ENCODE measurements at places on chromosomes 11 and 22. TPM values are rescaled to one million over a fixed set of nuclear protein-coding genes. Genes with fewer than 3 reads are reported as not detected.

- DNase-seq: no peak
Observed at GRCh38 chr11:69141742-69142141, 14.0 kb upstream of the SMIM38 start.

DNA sequence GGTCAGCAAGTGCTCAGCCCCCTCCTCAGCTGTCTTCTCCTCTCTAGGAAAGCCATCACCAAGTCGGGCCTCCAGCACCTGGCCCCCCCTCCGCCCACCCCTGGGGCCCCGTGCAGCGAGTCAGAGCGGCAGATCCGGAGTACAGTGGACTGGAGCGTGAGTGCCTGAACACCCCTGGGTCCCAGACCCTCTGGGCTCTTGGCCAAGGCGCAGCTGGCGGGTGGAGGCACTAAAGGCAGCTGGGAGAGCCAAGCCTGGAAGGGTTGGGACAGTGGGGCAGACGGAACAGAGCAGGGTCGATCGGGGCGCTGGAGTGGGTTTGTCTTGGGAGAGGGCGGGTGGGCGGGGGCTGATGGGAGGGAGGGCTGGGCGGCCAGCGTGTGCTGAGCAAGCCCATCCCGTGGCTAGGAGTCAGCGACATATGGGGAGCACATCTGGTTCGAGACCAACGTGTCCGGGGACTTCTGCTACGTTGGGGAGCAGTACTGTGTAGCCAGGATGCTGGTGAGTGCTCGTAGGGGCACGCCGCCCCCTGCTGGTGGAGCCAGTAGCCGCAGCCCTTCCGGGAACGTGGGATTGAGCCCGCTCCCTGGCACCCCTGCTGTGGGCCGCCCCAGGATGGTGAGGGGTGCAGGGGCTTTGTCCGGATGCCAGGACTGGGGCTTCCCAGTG, 14.1 kb upstream of the MDK start:
- no peak for DNase-seq

DNA sequence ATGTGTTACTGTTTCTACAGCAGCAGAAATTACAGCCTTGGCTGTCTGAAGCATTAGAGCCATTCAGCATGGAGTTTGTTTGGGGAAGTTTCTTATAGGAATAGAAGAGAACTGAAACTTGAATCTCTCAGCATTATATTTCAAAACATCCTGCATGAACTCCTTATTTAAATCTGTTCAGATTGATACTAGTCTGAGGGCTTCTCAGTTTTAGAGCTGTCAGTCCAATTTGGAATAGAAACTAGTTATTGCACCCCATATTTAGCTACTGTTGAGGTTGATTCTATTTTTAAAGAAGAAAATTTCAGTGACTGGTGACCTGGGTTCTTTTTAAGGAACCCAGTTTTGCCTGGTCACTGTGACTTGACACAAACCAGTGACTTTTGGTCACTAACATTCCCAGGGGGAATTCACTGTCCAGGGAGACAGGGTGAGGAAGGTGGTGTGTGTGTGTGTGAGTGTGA, 126.0 kb upstream of the TTC12 start:
- DNase-seq: peak; percentile 24

DNA sequence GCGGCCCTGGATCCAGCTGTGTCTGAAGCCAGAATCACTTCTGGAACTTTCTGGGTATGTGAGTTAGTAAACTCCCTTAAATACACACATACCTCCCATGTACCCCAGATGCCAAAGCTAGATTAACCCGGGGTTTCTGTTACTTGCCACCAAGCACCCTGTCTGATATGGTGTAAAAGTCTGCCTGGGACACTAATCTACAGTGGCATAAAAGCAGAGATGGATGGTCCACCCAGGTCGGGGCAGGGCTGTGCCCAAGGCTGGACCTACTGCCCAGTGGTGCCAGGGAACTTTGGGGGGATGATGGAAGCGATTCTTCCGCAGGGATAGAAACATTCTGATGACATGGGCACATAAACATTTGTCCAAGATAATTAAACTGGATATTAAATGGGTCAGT, 12.7 kb downstream of the MRGPRF start:
- no peak for DNase-seq

GRCh38 chr22:27654546-27655445, 146.8 kb downstream of the MN1 start:
- no peak for DNase-seq

GRCh38 chr11:132028380-132029240, 658.2 kb downstream of the NTM start:
- DNase-seq: peak; percentile 39

The OR51B5 gene
- 31.4 TPM for total RNA-seq

DNA sequence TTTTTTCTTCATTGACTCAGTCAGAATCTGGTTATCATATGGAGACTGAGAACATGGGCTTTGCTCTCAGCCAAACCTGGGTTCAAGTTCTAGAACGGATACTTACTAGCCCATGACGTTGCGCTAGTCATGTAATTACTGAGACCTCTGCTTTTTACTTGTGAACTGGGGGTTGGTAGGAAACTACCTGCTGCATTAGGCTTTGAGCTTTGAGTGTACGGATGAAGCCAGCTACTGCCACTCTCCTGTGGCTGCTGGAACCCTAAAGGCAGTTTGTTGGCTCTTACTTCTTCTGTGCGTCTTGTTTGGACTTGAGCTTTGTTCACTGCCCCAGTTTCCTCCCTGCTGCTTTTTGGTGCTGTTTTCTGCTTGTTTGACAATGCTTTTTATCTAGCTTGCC, 18.1 kb downstream of the PPP6R2 start:
- DNase-seq: no peak

DNA sequence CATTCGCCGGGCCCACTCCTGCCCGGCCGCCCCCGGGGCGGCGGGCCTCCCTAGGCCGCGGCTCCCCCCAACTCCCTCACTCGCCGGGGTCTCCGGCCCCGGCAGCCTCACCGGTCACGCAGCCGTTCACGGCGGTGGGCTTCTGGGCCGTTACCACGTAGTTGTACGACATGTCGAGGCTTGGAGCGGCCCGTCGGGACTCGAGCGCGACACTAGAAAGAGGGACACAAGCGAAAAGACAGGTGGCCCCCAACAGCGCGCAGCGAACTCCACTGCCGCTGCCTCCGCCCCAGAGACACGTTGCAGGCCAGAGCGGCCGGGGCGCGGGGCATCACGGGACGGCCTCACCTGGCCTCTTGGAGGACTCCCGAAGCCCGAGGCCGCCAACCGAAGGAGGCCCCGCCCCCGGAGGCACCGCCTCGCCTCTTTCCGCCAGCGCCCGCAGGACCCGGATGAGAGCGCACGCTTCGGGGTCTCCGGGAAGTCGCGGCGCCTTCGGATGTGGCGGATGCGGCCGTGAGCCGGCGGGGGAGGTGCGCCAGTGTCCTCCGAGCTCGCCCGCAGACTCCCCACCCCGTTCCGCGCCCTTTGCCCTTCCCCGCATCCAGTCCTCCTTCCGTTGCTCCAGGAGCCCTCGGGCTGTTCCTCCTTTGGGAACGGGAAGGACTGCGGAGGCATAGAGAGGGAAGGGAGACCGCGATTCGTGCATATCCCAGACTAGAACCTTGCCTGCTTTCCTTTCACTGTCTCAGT, at the start of the genes DDB1 and TKFC:
Gene DDB1 (minus strand): TSS at position 309 of the 753 bp plus-strand sequence. CDS start 137 bp downstream, at position 172.
Gene TKFC (plus strand): TSS at position 432 of the 753 bp plus-strand sequence. CDS start 1,501 bp downstream, outside the sequence.
- DNase-seq: peak; percentile 87

- no peak for DNase-seq
Observed at GRCh38 chr11:112235750-112236390, 9.6 kb downstream of the PTS start.

The CTSD gene
- 559 TPM for total RNA-seq

DNA sequence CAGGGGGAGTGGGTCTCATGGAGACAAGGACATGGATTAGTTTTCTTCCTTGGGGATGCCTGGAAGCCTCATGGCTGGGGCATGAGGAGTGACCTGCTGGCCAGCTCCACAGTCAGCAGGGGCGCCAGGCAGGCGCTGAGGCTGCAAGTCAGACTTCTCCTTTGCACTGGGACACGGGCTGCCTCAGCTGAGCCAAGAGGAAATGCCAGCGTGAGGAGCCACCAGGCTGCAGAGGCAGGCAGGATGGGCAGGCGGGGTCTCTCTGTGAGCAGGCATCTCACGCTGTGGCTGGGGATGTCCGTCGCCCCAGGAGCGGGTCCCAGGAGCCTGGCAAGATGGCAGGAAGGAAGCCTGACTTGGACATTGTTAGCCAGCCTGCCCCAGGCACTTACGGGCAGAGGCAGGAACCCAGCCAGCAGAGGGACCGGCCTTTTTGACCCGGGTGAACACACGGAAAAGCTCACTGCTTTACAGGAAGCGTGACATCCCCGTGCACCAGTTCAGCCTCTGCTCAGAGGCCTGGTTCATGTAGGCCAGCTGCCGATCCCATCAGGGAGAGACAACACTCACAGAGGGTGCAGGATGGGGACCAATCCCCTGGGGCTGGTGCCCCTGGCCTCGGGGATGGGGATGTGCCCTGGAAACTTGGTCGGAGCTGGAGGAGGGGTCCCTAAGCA, 10.2 kb downstream of the GNB1L start:
- DNase-seq: no peak

GRCh38 chr11:365831-366230, 3.5 kb upstream of the B4GALNT4 start:
- no peak for DNase-seq

DNA sequence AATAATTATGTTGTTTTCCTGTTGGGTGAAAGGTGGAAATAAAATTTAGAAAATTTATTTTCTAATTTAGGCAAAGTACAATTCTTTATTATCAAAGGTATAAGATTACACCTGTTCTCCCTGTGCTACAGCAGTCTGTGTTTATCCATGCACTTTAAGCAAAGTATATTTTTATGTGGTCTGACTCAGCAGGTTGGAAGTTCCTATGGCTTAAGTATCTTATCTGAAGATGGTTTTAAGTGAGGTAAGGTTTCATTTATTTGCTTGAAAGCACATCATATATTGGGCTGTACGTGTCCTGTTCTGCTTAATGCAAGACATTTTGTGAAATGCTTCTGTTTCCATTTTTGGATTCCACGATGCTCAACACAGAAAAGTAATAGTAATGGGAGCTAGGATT, 14.6 kb downstream of the PPME1 start:
- DNase-seq: no peak

GRCh38 chr11:58485961-58486360, 21.9 kb downstream of the OR5B21 start:
- no peak for DNase-seq

- no peak for DNase-seq
Observed at GRCh38 chr11:76672431-76673175, 2.1 kb upstream of the LRRC32 start.

The DGAT2 gene
- 11.3 TPM for total RNA-seq

- DNase-seq: no peak
Observed at GRCh38 chr22:37485395-37486223, 575 bp downstream of the MFNG start.
